ENCODE measurements at places on chromosomes 11 and 22.
A peak's percentile ranks its signal among the peaks of the same experiment; 100 is the strongest.

GRCh38 chr22:50298266-50298637 lies 9.2 kb downstream of the PLXNB2 start:
- H3K4me1 ChIP-seq: peaks cover 68% of the 10 kb centered on the region
- H3K27ac ChIP-seq: peak overlapping the region; percentile 95
- no peak overlapping the region for H3K4me3 ChIP-seq

DNA sequence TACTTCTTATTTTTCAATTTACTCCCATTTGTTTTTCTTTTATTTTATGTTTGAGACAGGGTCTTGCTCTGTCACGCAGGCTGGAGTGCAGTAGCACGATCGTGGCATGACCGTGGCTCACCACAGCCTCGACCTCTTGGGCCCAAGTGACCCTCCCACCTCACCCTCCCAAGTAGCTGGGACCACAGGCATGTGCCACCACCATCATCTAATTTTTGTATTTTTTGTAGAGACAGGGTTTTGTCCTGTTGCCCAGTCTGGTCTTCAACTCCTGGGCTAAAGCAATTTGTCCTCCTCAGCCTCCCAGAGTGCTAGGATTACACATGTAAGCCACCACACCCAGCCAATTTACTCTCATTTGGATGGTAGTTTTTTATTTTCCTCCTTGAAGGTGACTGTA lies 679.3 kb upstream of the CCDC179 start:
- no peak overlapping the region for H3K27ac ChIP-seq
- H3K4me1 ChIP-seq: no peaks in the 10 kb centered on the region
- no peaks in the 10 kb centered on the region for H3K36me3 ChIP-seq

DNA sequence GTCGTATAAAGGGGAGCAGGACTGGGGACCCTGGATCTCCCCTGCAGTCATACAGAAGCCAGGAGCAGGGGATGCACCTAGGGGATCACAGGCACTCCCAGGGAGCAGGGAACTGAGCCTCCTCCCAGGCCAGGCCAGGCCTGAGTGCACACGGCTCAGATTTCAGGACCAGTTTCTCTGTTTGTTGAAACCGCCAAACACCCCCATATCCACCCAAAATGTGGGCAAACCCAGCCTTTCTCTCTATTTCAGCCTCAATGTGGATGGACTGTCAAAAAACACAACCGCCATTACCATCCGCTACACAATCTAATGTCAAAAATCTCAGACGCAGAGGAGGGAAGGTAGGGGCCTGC lies 17.5 kb downstream of the MN1 start:
- DNase-seq: no peak
- no peaks in the 10 kb centered on the region for H3K27me3 ChIP-seq
- no peaks in the 10 kb centered on the region for H3K36me3 ChIP-seq
- no peaks in the 10 kb centered on the region for H3K4me1 ChIP-seq

- H3K27ac ChIP-seq: peak overlapping the region; percentile 95
- peak overlapping the region; percentile 95 for H3K4me3 ChIP-seq
- H3K4me1 ChIP-seq: peaks cover 53% of the 10 kb centered on the region
- peaks cover 34% of the 10 kb centered on the region for H3K36me3 ChIP-seq
- no peaks in the 10 kb centered on the region for H3K27me3 ChIP-seq
Observed at GRCh38 chr22:49961005-49961600, 531 bp downstream of the PIM3 start.

GRCh38 chr11:111941963-111942362 lies 4.8 kb downstream of the DIXDC1 start:
- no peak overlapping the region for H3K4me3 ChIP-seq
- H3K4me1 ChIP-seq: peaks cover 19% of the 10 kb centered on the region
- H3K27me3 ChIP-seq: no peaks in the 10 kb centered on the region
- DNase-seq: no peak
- H3K36me3 ChIP-seq: no peaks in the 10 kb centered on the region

GRCh38 chr11:2662430-2663299 lies 37.1 kb downstream of the KCNQ1OT1 start:
- DNase-seq: no peak
- H3K27me3 ChIP-seq: no peaks in the 10 kb centered on the region
- no peaks in the 10 kb centered on the region for H3K36me3 ChIP-seq
- H3K4me3 ChIP-seq: no peak overlapping the region

DNA sequence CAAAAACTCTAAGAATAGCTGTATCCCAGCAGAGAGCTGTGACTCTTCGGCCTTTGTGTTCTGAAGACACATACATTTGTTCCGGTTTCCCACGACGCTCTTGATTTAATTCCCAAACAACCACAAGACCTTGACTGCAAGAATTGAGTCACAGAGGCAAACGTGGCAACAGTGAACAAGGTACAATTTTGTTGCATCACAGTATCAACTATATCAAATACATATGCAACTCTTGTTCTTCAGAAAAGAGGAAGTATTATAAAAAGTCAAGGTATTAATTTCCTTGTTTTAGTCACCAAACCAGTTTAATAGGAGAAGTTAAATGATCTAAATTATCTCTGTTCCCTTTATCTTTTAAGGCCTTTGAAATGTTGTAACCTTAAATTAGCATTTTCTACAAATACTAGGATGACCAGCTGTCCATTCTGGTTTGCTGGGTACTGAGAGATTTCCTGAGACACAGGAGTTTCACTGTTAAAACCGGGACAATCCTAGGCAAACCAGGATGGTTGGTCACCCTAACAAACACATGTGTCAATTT lies 11.1 kb downstream of the HPS5 start:
- no peak overlapping the region for H3K27ac ChIP-seq
- no peaks in the 10 kb centered on the region for H3K27me3 ChIP-seq
- H3K36me3 ChIP-seq: peaks cover 34% of the 10 kb centered on the region
- H3K4me3 ChIP-seq: no peak overlapping the region
- peaks cover 8% of the 10 kb centered on the region for H3K4me1 ChIP-seq
- DNase-seq: no peak

DNA sequence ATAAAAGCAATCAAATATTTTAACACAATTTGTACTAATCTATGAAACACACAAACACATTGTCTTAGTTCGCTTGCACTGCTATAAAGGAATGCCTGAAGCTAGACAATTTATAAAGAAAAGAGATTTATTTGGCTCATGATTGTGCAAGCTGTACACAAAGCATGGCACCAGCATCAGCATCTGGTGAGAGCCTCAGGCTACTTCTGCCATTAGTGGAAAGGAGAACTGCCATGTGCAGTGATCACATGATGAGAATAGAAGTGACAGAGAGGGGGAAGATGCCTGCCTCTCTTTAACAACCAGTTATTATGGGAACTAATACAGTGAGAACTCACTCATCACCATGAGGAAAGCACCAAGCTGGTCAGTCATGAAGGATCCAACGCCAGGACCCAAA lies 105.1 kb downstream of the GUCY1A2 start:
- no peak for DNase-seq
- no peak overlapping the region for H3K4me3 ChIP-seq
- no peaks in the 10 kb centered on the region for H3K36me3 ChIP-seq
- no peaks in the 10 kb centered on the region for H3K27me3 ChIP-seq
- no peak overlapping the region for H3K27ac ChIP-seq
- H3K4me1 ChIP-seq: no peaks in the 10 kb centered on the region

- no peaks in the 10 kb centered on the region for H3K36me3 ChIP-seq
- peaks cover 29% of the 10 kb centered on the region for H3K27me3 ChIP-seq
- no peak overlapping the region for H3K4me3 ChIP-seq
- H3K27ac ChIP-seq: no peak overlapping the region
- DNase-seq: no peak
Observed at GRCh38 chr11:20035701-20036601, 124.3 kb downstream of the DBX1 start.
